ENCODE measurements at places on chromosomes 13 and 19.

DNA sequence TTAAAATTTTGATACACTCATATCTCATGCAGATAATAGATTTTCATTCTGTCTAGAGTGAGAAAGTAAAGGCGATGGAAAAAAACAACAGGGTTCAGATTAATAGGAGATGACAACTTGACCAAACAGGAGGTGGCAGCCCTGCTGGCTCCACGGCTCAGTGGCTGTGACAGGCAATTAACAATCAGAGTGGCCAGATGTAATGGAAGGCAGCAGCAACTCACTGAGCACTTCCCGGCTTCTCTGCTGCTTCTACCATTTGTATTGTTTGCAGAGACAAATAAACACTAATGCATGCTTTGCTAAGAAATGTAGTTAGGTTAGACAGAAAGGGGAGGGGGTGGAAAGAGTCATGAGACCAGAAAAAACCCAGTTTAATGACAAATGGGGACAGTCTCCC lies 473.0 kb upstream of the SLC10A2 start:
- DNase-seq = no peak

- no peak for DNase-seq
These were observed 133.7 kb downstream of the GGACT start for GRCh38 chr13:100454876-100455275.

- DNase-seq = no peak
These were observed 62.8 kb downstream of the EFNB2 start for GRCh38 chr13:106472621-106473020.

DNA sequence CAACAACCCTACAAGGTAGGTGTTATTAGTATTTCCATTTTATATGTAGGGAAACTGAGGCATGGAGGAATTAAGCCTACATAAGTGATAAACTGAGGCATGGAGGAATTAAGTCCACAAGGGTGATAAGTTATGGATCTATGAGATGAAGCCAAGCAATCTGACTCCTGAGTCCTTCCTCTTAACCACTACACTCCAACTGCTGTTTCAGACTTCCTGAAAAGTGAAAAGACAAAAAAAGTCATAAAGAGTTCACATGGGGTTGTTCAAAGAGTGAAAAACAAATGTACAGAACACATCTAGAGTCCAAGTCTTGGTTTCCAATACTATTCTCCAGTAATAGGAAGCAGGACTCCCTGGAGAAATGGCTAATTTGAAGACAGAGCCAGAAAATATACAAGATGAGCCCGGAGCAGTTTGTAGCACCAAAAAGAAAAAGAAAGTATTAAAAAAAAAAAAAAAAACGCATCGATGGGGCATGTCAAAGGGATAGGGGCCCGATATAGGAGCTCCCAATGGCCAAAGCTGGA lies 12.1 kb downstream of the CRYL1 start:
- DNase-seq = no peak

DNA sequence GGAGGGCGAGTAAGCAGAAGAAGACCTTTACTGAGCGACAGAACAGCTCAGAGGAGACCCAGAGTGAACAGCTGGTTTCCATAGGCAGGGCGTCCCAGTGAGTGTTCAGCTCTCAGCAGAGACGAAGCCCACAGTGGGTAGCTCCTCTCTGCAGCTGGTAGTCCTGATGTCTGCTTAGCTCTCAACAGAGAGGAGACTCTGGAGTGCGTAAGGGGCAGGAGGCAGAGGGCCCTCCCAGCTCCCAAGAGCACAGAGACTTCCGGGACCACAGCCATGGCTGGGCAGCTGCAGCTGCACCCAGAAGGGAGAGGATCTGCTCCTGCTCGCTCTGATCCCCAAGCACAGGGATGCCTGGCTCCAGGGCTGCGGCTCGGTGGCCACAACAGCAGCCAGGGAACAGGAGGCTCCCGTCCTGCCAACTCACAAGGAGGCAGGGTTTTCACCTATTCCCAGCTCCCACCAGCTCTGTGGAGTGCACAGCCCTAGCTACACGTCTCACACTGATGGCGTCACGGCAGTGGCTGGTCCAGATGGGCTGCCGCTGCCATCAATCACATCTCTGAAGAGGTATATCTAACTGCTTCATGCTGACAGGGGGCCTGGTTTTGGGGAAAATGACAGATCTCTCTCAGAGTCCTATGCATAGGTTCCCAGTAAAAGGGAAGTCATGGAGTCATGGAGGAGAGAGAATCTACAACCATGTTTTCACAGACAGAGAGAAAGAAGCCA lies 2660.1 kb upstream of the PCDH20 start:
- DNase-seq = no peak

DNA sequence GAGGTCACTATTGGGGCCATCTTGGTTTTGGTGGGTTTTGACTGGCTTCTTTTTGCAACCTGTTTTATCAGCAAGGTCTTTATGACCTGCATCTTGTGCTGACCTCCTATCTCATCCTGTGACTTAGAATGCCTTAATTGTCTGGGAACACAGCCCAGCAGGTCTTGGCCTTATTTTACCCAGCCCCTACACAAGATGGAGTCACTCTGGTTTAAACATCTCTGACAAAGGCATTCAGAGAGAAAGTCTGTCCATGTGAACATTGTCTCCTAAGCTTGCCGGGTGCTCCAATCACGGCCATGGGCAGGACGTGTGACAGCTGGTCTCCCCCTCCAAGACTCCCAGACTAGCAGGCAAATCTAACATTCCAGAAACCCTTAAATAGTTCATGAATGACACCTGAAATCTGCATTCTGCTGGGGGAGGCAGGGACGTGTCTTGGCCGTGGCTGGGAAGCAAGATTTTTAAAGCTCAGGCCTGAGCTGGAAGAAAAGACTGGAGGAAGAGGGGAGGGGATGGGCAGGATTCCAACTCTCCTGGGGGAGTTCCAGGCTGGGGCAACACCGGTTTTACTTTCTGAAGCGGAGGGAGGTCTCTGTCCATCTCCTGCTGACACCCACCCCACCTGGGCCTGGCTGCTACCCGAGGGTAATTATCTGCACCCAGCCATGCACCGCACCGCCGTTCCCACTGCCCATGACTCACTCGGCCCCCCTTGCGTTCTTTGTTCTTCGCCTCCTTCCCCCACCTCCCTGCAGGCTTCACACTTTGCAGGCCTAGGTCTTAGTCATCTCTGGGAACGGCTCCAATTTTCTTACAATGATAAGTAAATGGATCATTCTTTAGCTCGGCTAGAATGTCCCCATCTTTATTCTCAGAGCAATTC lies 11.6 kb upstream of the OR1M1 start:
- DNase-seq = no peak

DNA sequence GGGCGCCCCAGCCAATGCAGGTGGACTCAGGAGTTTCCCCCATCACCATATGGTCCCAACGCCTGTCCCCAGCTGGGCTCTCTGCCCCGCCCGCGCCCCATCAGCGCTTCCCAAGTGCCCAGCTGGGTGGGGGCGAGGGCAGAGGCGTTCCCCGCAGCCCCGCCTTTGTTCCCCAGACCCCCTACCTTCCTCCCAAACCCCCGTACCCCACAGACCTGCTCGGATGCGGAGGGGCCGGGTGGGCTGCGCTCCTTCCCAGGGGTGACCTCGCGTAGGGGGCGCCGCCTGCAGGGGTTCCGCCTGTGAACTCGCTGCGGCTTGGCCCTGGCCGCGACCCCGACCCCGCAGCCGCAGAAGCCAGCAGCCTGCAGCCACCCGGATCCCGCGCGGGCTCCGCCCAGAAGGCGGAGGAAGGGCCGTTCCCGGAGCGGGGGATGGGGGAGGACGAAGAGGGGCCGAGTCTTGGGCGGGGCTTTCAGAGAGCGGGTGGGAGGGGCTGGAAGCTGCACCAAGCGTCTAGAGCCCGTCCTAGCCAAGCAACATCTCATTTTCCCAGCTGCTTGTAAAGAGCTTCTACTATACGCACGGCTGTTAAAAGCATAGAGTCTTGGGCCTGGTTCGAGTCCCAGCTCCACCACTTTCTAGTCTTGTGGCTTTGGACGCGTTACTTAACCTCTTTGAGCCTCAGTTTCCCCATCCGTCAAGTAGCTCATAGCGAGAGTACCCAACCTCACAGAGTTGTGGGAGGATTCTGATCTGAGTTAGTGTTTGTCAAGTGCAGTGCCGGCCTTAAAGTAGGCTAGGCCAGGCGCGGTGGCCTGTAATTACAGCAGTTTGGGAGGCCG lies at the start of gene RAB3D:
RAB3D (minus strand) TSS at position 404 of the 845 bp plus-strand sequence. CDS start 2,258 bp downstream, outside the sequence.
- peak; percentile 73 for DNase-seq

GRCh38 chr19:58009666-58010301 lies 7.2 kb upstream of the ZNF606 start:
- DNase-seq = peak; percentile 4

- DNase-seq = no peak
These were observed 2474.2 kb downstream of the PCDH9 start for GRCh38 chr13:64755961-64756360.

DNA sequence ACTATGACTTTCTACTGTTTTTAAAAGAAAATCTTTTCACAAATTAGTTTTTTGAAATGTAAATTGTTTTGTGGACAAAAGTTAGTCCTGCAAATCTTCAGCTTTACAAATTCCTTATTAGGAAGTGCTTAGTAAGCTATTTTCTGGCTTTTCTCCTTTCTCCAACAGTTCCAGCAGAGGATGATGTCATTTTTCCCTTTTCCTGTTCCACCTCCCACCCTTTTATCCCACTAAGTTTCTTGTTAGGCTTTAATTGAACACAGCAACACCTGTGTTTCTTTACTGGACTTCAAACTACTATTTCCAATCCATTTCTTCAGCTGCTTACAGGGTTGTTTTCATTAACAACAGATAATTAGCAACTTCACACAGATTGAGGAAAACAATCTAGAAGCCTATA lies 389.2 kb downstream of the NDFIP2 start:
- no peak for DNase-seq

GRCh38 chr19:47805313-47805712 lies 962 bp upstream of the TPRX1 start:
- DNase-seq = no peak

DNA sequence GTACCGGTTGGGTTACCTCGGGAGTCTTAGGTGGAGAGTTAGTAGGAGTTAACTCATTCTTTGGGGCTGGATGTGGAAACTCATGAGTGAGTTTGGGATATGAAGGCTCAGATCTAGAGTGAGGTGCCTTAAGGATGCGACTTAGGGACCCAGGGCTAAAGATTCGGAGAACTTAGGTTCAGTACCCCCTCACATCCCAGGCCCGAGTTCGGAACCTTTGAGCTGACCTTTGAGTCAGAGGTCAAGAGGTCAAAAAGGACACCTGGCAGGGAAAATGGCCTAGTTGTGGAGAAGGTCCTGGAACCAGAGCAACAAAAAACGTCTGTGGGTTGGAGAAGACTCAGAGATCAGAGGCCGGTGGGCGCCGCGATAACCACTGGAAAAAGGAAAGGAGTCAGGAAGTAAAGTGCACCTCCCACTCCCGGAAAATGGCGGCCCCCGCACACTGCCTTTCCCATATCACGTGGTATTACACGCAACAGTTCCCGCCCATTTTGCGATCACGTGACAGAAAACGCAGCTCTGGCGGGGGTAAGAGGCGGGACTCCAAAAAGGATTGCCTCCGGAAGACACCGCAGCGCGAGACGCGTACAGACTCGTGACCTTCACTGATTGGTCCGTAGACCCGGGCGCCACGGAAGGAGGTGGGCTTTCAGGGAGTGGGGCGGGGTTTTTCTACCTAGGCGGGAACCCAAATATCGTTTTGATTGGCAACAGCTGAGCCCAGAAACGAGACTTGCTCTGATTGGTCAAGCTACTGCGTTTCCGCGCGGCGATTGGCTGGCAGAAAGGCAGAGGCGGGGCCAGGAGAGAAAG lies at the start of gene ACTMAP:
ACTMAP (minus strand) TSS at position 420 of the 816 bp plus-strand sequence. CDS start 674 bp downstream, outside the sequence.
- DNase-seq = peak; percentile 99

DNA sequence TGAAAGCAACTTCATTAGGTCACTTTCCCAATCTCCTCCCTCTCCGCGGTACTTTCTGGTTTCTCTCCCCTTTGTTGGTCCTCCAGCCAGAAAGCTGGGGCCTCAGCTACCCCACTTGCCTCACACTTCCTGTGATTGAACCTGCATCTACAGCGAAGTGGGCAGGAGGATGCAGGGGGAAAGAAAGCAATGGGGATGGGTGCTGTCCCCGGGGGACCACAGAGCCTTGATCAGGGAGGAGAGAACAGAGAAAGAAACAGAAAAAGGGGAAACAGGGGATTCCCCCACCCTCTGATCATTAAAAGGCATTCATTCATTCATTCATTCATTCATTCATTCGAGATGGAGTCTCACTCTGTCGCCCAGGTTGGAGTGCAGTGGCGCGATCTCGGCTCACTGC lies 74.2 kb downstream of the TRPM4 start:
- DNase-seq = no peak

DNA sequence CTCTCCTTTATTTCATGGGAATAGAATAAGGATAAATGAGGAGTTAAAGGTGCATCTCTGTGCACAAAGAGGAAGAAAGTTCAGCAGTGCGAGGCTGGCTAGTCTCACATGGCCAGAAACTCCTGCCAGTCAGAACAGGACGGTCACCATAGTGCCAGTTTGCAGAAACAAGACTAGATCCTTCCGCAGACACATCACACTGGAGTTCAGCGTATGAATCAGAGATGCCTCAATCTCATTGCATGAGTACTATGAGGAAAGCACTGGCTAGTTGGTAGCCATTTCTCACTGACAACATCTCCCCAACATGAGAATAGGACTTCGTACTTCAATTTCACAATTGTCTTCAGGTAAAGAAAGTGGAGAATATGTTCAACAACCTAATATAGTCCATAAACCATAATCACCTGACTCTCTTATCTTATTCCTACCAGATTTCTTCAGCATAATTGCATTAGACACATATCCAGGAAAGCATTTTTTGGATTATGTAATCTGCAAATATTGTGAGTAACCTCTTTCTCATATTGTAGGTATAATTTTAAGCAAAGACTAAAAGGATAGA lies 34.9 kb downstream of the RXFP2 start:
- DNase-seq = no peak

- no peak for DNase-seq
These were observed 33.9 kb downstream of the PDE4A start for GRCh38 chr19:10454267-10454666.

DNA sequence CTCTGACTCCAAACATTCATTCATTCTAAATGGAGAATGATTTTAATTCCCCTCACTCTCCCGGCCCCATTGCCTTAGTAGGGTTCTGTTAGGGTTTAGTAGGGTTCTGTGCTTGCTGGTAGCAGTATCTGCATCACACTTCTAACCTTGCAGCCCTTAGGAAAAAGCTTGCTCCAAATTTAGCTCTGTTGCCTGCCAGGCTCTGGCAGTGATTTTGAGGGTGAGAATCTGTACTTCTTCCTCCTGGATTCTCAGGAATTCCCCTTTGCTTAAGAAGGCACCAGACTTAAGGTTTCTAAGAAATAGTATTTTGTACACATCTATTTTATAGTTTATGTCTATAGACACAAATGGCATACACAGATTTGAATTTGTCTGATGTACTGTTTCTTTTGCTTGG lies 14.7 kb downstream of the B3GLCT start:
- no peak for DNase-seq

GRCh38 chr13:106475852-106476251 lies 59.6 kb downstream of the EFNB2 start:
- no peak for DNase-seq
